CD8-positive, alpha-beta memory T cell (primary cell): ENCODE measurements at places on chromosomes 7 and 10.

DNA sequence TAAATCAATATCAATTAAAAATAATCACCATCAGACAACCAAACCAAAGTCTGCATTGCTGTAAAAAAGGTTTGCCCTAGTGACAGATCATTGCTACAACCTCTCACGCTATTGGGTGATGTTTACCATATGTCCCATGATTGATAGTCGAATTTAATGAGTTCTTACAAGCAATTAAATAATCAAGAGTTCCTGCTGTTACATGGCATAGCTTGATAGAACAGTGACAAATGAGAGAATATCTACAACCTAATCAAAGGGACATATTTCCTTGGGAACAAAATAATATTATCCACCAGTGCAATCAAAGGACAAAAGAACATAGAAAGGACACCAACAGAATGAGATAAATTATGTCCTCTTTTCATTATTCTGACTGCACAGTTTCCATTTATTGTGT lies 387.4 kb downstream of the ETV1 start:
- DNase-seq, result no peak

GRCh38 chr10:60963441-60964256 lies 19.7 kb upstream of the RHOBTB1 start:
- DNase-seq, result no peak

DNA sequence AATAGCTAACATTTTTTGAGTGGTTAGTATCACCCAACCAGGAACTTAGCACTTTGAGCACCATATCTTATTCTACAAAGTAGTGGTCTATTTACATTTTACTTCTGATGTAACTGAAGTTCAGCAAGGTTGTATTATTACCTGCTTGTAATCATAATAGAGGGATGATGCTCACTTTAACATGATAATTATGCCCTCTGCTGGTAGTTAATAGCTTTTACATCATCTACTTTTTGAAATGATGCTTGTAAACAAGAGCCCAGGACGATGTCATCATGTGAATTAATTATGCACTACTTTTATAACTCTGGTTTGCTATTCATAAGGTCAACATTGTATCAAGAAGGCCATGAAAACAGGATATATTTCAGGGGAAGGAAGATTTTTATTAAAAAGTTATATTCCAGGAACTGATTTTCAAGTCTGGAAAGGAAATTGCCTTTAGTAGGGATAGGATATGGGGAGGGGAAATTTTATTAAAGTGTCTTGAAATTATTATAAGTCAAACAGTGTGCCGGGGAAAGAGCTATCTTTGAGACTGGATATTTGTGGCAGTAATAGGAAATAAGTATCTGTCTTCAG lies 80.3 kb upstream of the SCIN start:
- DNase-seq, result no peak

DNA sequence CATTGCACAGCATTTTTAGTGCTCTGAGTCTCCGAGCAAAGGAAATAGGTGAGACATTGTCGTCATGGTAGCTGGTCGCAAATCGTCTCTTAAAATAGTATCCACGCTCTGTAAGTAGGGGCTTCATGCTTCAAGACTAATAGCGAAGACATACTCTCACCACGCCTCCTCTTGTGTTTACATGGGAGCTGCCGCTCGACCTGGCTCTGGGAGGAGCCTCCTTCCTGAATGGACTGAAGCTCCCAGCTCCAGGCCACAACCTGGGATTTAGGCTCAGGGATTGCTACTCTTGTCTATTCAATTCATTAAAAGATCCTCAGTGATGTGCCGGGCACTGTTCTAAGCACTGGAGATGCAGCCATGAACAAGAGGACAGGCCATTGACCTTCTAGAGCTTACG lies 196.1 kb upstream of the GALNT17 start:
- DNase-seq, result no peak

DNA sequence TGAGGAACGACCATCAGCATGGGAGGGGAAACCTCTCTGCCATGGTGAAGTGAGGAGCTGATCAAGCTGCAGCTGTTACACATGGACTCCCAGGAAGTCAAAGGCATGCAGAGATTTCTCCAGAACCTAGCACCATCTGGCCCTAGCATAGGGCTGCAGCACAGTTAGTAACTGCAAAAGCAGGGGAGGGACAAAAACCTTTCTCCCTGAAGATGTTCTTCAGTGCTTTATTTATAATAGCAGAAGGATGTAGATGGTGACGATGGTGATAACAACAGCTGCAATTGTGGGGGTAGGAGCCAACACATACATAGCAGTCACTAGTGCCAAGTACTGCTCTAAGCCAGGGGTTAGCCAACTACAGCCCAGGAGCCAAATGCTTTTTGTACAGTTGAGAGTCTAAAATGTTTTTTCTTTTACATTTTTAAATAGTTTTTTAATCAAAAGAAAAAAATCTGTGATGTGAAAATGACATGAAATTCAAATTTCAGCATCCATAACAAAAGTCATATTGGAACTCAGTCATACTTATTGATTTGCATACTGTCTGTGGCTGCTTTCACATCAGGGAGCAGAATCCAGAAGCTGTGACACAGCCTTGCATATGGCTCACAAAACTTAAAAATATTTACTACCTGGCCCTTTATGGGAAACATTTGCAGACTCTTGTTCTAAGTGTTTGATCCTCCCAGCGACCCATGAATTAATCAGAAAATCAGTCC lies 299.5 kb downstream of the ELMO1 start:
- no peak for DNase-seq

DNA sequence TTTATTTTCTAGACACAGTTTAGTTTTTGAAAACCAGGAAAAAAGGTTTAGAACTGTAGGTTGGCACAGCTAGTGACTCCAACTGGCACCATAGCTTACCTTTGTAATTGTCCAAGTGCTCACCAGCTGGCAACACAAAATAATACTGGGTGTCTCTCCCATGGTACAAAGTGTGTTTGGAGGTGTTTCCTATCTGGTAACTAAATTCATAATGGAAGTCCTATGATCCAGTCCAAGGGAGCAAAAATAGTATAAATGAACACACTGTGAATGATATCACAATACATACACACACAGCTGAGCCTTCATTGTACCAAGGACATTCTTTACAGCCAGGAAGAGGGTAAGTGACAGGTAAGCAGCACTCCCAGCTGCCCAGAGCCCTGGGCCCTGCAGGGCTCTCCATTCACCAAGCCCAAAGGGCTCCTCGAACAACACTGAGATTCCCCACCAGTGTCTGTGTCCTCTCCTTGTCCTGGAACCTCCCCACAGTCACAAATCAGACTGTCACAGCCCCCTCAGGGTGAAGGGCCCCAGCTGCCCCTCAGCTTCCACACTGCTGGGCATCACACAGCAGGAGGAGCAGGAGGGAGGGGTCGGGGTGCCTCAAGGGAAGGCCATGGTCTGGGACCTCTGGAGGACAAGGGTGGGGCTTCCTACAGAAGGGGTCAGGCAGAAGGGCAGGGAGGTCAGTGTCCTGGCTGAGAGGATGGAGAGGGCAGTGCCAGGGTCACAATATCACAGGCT lies 72.1 kb downstream of the PKD1L1 start:
- DNase-seq, result no peak

DNA sequence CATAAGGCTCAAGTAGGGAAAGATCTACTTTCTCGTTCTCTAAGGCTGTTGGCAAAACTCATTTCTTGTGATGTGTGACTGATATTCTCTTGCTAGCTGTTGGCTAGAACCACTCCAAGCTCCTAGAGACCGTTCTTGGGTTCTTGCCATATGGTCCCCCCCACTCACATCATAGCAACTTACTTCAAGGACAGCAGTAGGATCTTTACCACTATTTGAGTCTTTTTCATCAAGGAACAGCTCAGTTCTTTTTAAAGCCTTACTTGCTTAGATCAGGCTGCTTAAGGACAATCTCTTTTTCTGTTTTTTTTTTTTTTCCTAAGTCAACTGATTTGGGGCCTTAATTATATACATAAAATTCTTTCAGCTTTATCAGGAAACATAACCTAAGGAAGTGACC lies 251.1 kb downstream of the GPR37 start:
- DNase-seq, result no peak
